ENCODE measurements at places on chromosomes 3 and 15.

- DNase-seq, result no peak
Observed at GRCh38 chr3:161557445-161558150, 61.0 kb downstream of the OTOL1 start.

GRCh38 chr3:144809380-144809779, 837.8 kb downstream of the DIPK2A start:
- no peak for DNase-seq

DNA sequence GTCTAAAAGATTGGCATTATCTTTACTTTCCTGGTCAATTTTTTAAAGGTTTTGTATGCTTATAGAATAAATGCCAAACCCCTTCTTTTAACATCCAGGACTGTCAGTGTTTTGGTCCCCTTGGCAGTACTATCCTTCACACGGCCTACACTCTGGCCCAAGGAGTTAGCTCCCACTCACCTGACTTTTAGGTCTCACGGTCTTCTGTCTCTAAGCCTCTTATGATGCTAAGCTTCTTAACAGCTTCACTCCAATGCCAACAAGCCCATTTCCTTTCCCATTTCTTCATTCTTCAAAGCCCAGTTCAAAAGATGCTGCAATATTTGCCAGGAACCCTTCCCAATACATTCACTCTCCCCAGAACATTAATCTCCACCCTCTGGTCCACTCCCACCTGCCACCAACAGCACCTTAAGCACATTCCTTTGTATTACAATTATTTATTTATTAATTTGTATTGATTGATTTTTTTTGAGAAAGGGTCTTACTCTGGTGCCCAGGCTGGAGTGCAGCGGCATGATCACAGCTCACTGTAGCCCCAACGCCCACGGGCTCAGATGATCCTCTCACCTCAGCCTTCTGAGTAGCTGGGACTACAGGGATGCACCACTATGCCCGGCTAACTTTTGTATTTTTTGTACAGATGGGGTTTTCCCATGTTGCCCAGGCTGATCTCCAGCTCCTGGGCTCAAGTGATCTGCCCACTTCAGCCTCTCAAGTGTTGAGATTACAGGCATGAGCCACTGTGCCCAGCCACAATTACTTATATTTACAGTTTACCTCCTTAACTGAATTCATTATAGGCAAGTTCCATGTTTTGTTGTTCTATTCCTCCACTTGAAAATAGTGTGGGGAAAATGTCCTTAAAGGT, 27.8 kb downstream of the IFT80 start:
- DNase-seq, result no peak

- no peak for DNase-seq
Observed at GRCh38 chr3:115927197-115927596, 303.9 kb downstream of the GAP43 start.

DNA sequence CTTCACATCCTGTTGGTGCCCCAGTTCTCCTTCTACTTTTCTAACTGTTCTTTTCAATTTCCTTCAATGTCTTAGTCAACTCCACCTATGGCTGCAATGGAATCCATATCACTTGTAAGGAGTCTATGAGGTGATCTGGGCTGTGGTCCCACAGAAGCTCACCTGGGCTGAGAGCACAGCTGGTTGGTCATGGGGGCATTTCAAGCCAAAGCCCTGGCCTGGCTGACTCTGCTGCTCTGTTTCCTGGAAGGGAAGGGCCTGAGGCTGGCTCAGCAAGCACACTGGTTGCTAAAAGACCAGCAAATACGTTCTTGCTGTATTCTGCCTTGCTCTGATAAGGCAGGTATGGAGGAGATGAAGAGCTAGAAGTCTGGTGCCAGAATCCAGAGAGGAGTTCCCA, 29.0 kb downstream of the AMOTL2 start:
- no peak for DNase-seq

DNA sequence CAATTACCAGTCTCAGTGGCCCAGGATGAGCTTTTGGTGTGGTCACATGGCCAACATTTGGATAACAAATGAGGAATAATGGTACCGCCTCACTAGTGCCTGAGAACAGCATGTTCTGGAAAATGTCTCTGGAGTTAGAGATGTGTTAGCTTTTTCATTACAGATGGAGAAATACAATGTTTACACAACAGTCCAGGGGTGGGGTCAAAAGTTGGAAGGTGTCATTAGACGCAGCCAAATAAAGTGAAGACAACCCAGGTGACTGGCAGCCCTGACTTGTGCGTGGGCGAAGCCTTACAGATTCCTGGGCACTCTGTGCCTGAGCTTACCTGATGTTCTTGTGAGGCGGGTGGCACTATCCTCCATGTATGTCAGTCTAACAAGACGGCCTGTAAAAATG, 12.8 kb downstream of the IL17RB start:
- no peak for DNase-seq

- no peak for DNase-seq
Observed at GRCh38 chr15:33968224-33968623, at the start of gene CHRM5. CHRM5 (plus strand) TSS chr15:33968497; CDS start chr15:34062718, 94,221 bp downstream.
